Activated CD8-positive, alpha-beta T cell treated with anti-CD3 and anti-CD28 coated beads, Interleukin-2, amount 10 ng/mL, durations not matched to agents 7 days and 5 days (primary cell): ENCODE measurements at places on chromosomes 6 and 20. TPM values are rescaled to one million over a fixed set of nuclear protein-coding genes. Genes with fewer than 3 reads are reported as not detected.

DNA sequence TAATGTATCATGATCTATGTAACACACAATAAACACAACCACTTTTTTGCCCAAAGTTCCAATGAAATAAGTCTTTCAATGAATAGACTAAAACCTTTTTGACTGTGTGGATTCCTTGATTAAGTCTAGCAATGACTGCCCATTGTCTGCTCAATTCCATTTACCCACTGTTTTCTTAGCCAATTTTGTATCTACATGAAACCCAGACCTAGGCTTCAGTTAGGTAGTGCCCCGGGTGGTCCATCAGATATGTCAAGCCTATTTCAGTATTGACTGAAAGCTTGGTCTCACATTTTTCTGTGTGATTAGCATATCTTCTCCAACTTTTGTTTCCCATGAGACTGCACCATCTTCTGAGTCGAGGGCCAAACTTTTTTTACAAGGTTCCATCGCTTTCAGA is 615.0 kb downstream of the C6orf118 start:
- no peak overlapping the region for H3K4me3 ChIP-seq
- H3K27me3 ChIP-seq, result no peaks in the 10 kb centered on the region
- H3K27ac ChIP-seq, result no peak overlapping the region

PEX7 gene
- 3.3 TPM for total RNA-seq

GRCh38 chr20:12166053-12166717 is 248.5 kb downstream of the BTBD3 start:
- H3K27ac ChIP-seq, result no peak overlapping the region
- no peaks in the 10 kb centered on the region for H3K36me3 ChIP-seq
- H3K4me1 ChIP-seq, result no peaks in the 10 kb centered on the region
- no peaks in the 10 kb centered on the region for H3K27me3 ChIP-seq

DNA sequence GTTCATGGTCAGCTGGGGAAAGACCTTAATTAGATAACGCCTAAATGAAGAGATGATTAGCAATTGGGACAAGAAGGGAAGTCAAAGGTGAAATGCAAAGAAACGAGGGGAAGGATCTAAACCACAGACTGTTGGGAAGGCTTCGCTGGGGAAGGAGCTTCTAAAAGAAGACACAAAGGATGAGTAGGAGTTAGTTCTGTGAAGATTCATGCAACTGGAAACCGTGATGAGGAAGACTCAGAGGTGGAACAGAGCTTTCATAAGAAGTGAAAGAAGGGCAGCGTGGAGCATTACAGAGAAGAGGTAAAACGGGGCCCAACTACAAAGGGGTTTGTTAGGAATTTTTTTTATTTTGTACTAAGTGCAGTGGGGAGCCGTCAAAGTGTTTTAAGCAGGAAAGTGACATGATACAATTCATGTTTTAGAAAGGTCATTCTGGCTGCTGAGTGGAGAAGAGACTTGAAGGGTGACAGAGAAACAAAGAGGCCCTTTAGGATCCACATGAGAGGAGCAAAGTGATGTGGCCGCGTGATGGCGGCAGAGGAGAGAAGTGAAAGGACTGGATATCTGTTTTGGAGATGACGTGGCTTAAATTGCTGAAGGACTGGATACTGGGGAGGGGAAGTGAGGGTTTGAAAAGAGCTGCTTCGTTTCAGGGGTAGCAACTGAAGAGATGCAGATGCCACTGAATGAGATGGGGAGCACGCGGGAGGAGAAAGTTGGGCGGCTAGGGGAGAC is 33.6 kb downstream of the TTI1 start:
- no peak for DNase-seq
- no peak overlapping the region for H3K4me3 ChIP-seq
- peaks cover 46% of the 10 kb centered on the region for H3K36me3 ChIP-seq
- H3K4me1 ChIP-seq, result no peaks in the 10 kb centered on the region
- H3K27ac ChIP-seq, result no peak overlapping the region

DNA sequence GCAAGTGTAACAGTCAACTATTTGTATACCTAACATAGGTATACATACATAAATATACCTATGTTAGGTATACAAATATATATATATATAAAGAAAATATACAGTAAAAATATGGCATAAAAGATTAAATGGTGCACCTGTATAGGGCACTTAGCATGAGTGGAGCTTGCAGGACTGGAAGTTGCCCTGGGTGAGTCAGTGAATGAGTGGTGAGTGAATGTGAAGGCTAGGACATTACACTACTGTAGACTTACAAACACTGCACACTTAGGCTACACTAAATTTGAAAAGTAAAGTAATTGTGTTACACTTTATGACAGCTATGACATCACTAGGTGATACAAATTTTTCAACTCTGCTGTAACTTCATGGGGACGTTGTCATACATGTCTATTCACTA is 65.6 kb downstream of the CDC5L start:
- DNase-seq, result no peak
- H3K27ac ChIP-seq, result no peak overlapping the region
- H3K36me3 ChIP-seq, result peaks cover 9% of the 10 kb centered on the region
- H3K27me3 ChIP-seq, result peaks cover 6% of the 10 kb centered on the region
- peaks cover 8% of the 10 kb centered on the region for H3K4me1 ChIP-seq

DNA sequence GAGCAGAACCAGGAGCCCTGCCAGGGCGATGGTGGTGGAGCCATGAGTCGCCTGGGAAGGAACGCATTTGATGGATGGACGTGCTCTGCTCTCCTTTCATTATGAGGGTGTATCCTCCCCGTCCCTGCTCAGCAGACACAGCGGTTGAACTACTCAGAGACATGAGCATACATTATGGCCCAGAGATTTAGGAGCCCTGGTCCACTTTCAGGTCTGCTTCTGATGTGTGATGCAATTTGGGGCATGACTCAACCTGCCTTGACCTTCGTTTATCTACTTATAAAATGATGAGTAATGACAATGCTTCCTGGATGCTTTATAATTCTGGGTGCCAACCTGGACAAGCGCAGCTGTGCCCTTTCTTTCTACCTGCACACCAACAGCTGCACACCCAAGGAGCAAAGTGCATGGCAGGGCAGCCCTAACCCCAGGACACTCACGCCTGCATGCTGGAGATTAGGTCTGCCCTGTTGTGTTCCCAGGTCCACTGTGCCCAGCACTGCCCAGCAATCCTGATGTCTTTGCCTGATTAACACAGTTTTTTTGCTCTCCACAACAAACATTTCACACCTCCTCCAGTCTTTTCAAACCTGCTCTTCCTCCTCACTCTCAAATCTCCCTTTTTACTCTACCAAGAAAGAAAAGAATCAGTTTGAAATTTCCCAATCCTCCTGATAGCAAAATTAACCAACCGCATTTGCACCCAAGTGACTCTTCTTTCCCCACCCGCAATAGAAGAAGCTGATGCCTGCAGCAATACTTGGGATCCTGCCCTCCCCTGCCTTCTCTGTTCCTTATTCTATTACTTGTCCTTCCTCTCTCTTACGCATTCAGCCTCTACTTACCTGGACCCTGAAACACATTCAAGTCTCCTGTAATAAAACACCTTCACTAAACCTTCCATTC is 81.2 kb downstream of the EZR start:
- no peaks in the 10 kb centered on the region for H3K27me3 ChIP-seq
- H3K4me3 ChIP-seq, result no peak overlapping the region
- peaks cover 13% of the 10 kb centered on the region for H3K4me1 ChIP-seq
- H3K27ac ChIP-seq, result peak overlapping the region; percentile 66
- DNase-seq, result no peak

JPH2 gene
- total RNA-seq, result 0.10 TPM

- peaks cover 8% of the 10 kb centered on the region for H3K27me3 ChIP-seq
- peaks cover 48% of the 10 kb centered on the region for H3K4me1 ChIP-seq
- H3K4me3 ChIP-seq, result peak overlapping the region; percentile 40
- DNase-seq, result peak; percentile 72
- H3K27ac ChIP-seq, result peak overlapping the region; percentile 93
Observed at GRCh38 chr20:33229843-33230242, 6.0 kb upstream of the BPIFA1 start.

UBE2C gene
- 251 TPM for total RNA-seq

TBX18 gene
- total RNA-seq, result not detected

DNA sequence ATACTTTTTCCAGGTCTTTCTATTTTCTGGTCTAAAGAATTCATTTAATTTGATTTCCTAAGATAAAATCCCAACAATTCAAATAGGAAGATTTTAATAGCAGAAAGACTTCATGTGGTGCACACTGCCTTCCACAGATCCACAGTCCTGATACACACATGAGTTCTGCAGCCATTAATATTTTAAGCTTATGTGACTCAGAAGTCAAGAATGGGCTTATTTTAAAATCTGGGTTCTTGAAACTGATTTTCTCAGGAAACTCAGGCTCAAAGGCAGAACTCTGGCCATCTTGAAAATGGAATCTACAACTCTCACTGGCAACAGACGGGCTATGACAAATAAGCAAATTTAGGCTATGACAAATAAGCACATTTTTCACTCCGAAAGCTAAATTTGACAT is 88.2 kb downstream of the COL12A1 start:
- no peaks in the 10 kb centered on the region for H3K4me1 ChIP-seq
- no peak overlapping the region for H3K27ac ChIP-seq
- H3K4me3 ChIP-seq, result no peak overlapping the region
- no peaks in the 10 kb centered on the region for H3K36me3 ChIP-seq
- H3K27me3 ChIP-seq, result no peaks in the 10 kb centered on the region

GRCh38 chr6:29813809-29814208 is 13.8 kb upstream of the HLA-G start:
- peaks cover 24% of the 10 kb centered on the region for H3K27me3 ChIP-seq
- H3K27ac ChIP-seq, result no peak overlapping the region
- no peak for DNase-seq
- H3K36me3 ChIP-seq, result no peaks in the 10 kb centered on the region
- no peaks in the 10 kb centered on the region for H3K4me1 ChIP-seq

GGTLC1 gene
- not detected for total RNA-seq

DNA sequence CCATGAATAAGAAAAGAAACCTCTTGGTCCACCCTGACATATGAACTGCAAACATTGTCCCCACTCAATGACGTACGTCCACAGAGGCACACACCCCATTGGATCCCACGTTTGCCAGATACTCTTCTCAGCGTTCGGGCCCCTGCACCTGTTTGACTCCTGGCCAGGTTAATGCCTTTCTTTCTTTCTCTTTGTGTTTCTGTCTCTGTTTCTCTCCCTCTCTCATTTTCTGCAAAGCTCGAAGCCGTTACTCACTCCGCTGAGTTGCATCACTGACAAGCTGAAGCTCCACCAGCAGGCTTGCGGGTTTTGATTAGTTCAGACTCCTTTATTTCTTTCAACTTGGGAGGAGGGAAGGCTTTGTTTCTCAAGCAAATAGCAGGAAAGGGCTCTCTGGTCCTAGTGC is 135.5 kb upstream of the SUPT3H start:
- H3K27ac ChIP-seq, result no peak overlapping the region
- H3K4me1 ChIP-seq, result no peaks in the 10 kb centered on the region
- DNase-seq, result no peak
- no peaks in the 10 kb centered on the region for H3K27me3 ChIP-seq

DNA sequence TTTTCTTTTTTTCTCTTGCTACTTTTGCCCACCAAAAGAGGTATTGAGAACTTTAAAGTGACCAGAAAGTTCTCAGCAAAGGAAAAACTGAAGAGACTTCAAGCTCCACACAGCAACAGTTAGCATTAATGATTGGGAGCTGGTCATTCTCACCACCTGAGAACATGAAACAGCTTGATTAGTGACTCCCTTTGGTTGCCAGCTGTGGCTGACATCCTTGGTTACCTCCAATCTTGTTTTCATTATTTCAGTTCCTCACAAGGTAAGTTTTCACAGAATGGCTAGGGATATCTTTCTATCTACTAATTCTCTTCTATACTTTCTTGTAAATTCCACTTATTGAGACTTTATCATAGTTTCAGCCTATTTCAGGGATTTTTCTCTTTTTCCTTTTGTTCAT is 427.9 kb downstream of the QKI start:
- no peak overlapping the region for H3K27ac ChIP-seq
- no peak for DNase-seq
- no peaks in the 10 kb centered on the region for H3K27me3 ChIP-seq

GRCh38 chr20:40648210-40649072 is 40.6 kb downstream of the MAFB start:
- no peaks in the 10 kb centered on the region for H3K4me1 ChIP-seq
- no peak overlapping the region for H3K4me3 ChIP-seq
- H3K27me3 ChIP-seq, result peaks cover 6% of the 10 kb centered on the region
- DNase-seq, result no peak

OPRL1 gene
- total RNA-seq, result 1.5 TPM

GRCh38 chr6:121531658-121532169 is 96.3 kb downstream of the GJA1 start:
- DNase-seq, result no peak
- no peaks in the 10 kb centered on the region for H3K27me3 ChIP-seq

GRCh38 chr6:106143665-106144064 is 57.5 kb downstream of the PRDM1 start:
- no peaks in the 10 kb centered on the region for H3K36me3 ChIP-seq
- no peak for DNase-seq
- H3K4me1 ChIP-seq, result peaks cover 85% of the 10 kb centered on the region
- H3K27ac ChIP-seq, result peak overlapping the region; percentile 97
- H3K4me3 ChIP-seq, result no peak overlapping the region

- DNase-seq, result no peak
- peaks cover 10% of the 10 kb centered on the region for H3K4me1 ChIP-seq
- H3K27me3 ChIP-seq, result peaks cover 10% of the 10 kb centered on the region
- no peak overlapping the region for H3K4me3 ChIP-seq
- no peaks in the 10 kb centered on the region for H3K36me3 ChIP-seq
Observed at GRCh38 chr6:43304361-43304760, 4.3 kb downstream of the CRIP3 start.

GRCh38 chr6:28675600-28675999 is 149.9 kb downstream of the GPX5 start:
- H3K4me3 ChIP-seq, result no peak overlapping the region
- no peak for DNase-seq
- no peaks in the 10 kb centered on the region for H3K36me3 ChIP-seq
- H3K4me1 ChIP-seq, result peaks cover 14% of the 10 kb centered on the region
- H3K27ac ChIP-seq, result no peak overlapping the region

DNA sequence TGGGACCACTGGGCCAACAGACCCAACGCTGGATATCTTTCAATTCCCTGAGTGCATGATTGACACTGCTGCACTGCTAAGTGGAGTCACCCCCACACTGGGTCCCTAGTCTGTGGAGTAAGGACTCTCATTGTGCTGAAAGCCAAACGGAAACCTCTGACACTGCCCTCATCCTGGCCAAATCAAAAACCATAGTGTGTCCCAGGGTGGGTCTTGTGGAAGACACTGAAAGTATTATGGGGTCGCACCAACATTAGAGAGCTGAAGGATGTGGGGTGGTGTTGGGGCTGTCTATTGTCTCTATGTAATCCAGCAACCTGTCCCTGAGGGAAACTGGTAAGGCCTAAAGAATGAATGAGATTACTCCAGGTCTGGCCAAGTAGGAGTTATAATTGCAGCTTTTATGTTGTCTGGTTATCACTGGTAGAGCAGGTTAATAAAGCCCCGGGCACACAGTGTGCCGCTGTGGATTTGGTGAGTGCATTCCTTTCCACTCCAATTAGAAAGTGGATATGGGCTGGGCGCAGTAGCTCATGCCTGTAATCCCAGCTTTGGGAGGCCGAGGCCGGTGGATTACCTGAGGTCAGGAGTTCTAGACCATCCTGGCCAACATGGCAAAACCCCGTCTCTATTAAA is 57.9 kb downstream of the HLA-A start:
- DNase-seq, result no peak
- H3K4me1 ChIP-seq, result peaks cover 8% of the 10 kb centered on the region
- H3K27me3 ChIP-seq, result peaks cover 3% of the 10 kb centered on the region
- no peak overlapping the region for H3K4me3 ChIP-seq
